Mammary epithelial cell (primary cell): ENCODE measurements at places on chromosomes 4 and X.
A peak's percentile ranks its signal among the peaks of the same experiment; 100 is the strongest.

GRCh38 chrX:51026862-51027261 lies 116.3 kb downstream of the BMP15 start:
- no peak for DNase-seq

- peak; percentile 90 for DNase-seq
These were observed 249.4 kb downstream of the ADAMTS3 start for GRCh38 chr4:72319601-72320021.

- DNase-seq: no peak
These were observed 83.7 kb downstream of the ACOX3 start for GRCh38 chr4:8356856-8357255.

- peak; percentile 70 for DNase-seq
These were observed 26.0 kb downstream of the ARL13A start for GRCh38 chrX:100995469-100995868.

DNA sequence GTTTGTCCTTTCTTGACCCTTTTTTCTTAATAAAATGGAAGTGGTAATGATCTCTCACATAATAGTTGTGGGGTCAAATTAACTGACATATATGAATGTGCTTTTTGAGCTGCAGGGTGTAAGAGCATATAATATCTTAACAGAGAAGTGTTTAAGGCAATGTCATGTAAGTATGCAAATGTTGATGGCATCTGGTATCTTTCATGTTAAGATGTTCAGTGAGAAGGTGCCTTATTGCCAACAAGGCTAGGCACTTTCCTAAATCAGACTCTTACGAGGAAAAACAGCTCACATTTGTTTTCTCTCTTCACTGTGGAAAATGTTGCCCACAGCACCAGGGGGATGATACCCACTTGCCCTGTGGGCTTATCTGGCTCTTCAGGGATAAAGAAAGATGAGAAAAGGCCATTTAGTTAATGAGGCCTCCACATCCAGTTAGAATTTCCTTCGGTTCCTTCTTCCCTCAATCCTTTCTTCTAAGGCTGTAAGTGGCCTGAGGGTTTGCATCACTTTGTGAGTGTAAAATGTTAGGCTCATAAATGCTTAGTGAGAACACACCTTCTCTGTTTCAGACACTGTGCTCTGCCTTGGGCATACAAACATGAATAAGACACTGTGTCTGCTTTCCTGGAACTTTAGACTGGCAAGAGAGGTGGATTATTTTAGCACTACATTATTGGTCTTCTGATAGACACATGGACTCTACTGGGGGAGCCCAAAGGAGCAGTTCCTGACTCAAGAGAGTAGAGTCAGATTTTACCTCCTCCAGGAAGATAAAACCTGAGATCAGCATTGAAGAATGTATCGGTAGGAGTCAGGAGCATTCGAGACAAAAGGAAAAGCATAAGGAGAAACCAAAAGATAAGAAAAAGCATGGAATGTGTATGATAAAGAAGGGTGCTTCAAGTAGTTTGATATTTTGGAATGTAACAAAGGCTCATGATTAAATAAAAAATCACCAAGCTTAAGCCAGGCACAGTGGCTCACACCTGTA lies 135.5 kb downstream of the SOWAHB start:
- no peak for DNase-seq

GRCh38 chr4:6115342-6115741 lies 85.0 kb downstream of the JAKMIP1 start:
- DNase-seq: no peak
